ENCODE measurements at places on chromosomes 3 and 15.

GRCh38 chr15:64163659-64164362 lies 989 bp upstream of the PPIB start:
- DNase-seq: no peak

DNA sequence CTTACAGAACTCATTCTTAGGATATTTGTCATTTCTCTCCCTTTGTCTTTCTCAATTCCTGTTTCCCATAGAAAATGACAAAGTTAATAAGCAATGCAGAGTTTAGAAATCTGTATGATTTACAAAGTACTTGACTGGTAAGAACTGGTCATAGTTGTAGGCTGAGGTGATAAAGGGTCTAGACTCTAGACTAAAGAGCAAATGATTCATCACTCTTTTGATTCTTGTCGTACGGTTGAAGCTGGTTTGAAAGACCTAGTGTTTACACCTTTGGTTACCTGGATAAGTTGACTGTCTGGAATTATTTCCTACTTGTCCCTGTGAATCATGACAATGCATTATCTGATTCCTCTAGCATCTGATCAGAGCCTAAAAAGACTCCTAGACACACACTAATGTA lies 58.9 kb upstream of the TP63 start:
- DNase-seq: no peak

- no peak for DNase-seq
Observed at GRCh38 chr3:5096336-5097008, 25.6 kb upstream of the ARL8B start.

DNA sequence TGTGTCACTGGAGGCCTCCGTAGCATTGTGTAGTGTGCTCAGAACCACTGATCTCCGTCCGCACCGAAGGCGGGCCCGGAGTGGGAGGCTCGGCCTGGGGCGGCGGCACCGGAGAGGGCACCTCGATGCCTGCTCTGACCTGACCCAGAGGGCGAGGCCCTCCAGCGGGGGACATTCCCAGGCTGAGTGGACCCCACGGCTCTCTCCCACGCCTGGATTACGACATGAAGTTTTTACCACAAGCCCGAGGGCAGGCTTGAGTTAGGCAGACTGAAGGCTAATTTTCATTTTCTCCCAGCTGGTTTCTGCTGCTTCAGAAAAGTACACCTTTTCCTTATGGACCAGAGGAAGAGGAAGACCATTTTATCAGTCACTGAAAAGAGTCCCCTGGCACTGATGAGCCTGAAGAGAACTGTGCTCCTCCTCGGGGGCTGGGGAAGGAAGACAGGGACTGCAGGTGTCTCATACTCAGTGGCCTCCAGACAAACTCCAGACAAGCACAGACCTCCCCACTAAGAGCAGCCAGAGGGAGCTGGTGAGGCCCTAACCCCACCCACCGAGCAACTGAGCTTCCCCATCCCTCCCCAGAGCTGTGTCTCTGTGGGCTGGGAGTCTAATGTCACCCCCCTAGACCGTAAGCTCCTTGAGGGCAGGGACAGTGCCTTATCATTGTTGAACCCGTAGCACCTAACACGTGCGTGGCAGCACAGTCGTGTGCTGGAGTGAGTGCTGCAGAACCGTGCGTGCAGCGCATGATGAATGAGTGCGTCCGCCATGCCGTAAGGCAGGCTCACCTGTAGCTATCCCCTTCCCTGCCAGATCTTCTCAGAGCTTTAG lies 74.5 kb upstream of the BLM start:
- no peak for DNase-seq

DNA sequence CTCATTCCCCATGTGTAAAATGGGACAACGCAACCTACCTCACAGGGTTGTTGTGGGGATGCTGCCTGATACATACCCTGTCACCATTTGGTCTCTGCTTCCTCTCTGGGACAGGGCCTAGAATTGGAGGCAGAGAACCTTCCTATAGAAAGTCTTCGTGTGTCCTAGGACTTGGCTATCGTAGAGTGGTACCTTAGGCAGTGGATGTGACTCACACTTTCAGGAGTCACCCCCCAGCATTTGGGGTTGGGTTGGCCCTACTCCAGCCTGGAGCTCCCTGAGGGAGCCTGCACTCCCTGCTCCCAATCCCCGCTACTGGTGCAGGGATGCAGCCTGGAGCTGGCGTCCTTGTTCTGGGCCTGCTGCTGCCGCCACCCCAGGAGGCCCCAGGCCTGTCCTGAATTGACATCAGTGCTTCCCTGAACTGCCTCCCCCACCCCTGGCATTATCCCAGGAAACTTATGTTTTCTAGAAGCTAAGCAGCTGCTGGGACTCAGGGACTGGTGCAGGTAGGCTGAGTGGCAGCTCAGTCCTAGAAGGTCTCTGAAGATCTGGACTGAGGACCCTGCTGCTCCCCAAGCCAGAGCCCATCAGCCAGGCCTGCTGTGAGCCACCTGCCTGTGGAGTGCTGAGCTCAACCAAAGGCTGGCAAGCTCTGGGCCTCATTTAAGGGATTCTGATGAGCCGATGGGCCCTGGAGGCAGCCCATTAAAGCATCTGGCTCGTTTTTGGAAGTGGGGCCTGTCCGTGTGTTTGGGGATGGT lies 9.9 kb downstream of the C15orf39 start:
- DNase-seq: no peak

GRCh38 chr3:181534781-181535221 lies 176.9 kb upstream of the SOX2 start:
- no peak for DNase-seq

DNA sequence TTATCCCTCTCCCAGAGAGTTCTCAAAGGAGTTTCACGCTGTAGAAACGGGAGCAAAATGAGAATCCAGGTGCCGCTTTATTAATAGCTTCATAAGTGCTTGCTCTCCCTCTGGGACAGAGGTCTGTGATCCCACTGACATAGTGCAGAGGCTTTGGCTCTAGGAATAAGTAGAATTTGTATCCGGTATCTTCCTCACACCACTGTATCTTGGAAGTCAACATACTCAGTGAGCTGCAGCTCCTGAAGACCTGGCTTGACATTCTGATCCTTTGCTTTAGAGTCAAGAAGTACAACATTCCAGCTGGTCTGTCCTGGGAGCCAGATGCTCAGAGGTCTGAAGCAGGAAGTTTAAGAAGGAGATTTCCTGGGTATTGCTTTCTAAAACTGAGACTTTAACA lies 323.0 kb downstream of the LPP start:
- DNase-seq: no peak

DNA sequence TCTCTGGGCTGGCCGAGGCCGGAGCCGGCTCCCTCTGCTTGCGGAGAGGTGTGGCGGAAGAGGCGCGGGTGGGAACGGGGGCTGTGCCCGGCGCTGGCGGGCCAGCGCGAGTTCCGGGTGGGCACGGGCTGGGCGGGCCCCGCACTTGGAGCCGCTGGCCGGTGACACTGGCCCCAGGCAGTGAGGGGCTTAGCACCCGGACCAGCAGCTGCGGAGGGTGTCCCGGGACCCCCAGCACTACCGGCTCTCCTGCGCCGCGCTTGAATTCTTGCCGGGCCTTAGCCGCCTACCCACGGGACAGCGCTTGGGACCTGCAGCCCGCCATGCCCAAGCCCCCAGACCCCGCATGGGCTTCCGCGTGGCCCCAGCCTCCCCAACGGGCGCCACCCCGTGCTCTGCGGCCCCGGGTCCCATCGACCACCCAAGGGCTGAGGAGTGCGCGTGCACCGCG lies 736.3 kb upstream of the ARRDC4 start:
- no peak for DNase-seq

GRCh38 chr3:66928252-66928651 lies 69.9 kb upstream of the KBTBD8 start:
- no peak for DNase-seq

DNA sequence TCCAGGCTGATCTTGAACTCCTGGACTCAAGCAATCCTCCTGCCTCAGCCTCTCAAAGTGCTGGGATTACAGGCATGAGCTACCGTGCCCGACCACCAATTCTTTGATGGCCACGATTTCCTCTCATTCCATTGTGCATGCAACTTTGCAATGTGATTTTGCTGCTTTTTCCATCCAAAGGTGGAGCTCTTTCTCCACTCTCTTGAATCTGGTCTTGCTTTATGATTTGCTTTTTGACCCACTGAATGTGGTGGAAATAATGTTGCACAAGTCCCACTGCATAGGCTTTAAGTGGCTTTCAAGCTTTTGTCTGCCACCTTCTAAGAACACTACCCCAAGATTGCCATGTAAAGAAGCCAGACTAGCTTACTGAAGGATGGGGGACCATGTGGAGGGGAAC lies 10.6 kb downstream of the RPS27L start:
- no peak for DNase-seq

DNA sequence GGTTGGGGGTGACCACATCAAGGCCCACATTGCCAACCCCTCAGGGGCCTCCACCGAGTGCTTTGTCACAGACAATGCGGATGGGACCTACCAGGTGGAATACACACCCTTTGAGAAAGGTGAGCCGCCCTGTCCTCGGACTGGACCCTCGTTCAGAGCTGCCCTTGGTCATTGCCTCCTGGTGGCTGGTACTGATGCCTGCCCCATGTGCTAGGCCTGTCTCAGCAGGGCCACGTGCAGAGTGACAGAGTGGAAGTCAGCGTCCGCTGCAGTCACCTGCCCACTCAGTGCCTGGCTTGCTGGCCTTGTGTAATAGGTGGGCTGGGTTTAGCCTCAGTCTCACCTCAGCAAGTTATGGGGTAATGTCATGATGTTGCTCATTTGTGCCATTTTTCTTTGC lies 86.4 kb downstream of the DNASE1L3 start:
- no peak for DNase-seq

DNA sequence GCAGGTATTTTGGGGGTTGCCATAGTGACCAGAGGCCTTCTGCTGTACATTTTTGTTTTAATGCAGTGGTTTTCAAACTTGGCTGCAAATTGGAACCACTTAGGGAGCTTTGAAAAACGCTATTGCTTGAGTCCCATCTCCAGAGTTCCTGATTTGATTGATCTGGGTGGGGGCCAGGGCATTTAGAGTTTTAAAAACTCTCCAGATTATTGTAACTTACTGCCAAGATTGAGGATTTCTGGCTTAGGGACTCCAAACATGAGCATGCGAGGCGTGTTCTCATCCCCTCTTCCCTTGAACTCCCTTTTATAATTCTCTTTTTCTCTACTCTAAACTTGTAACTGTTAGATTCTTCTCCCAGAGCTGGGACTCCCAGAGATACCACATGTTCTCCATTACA lies 340.8 kb upstream of the SUCLG2 start:
- DNase-seq: no peak

DNA sequence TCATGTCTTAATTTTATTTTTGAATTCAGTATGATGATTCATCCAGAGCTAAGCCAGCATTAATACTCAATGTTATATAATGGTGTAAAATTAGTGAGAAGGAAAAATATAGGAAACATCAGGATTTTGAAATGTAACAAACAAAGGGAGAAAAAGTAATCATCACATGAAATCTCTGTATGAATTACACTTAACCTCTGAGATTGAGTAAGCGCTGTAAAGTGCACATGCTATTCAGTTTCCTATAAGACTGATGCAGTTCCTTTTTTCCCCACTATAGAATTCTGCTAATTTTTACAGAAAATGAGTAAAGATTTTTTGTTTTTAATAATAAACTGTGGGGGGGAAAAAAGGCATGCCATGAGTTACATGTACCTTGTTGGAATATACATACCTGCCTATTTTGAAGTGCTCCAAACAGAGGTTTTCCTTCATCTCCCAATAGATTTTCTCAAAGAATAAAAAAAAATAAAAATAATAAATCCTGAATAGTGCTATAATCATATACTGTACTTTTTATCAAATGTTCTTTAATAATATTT lies 64.0 kb upstream of the TTBK2 start:
- no peak for DNase-seq

GRCh38 chr3:14485981-14486380 lies 54.2 kb downstream of the GRIP2 start:
- DNase-seq: no peak

DNA sequence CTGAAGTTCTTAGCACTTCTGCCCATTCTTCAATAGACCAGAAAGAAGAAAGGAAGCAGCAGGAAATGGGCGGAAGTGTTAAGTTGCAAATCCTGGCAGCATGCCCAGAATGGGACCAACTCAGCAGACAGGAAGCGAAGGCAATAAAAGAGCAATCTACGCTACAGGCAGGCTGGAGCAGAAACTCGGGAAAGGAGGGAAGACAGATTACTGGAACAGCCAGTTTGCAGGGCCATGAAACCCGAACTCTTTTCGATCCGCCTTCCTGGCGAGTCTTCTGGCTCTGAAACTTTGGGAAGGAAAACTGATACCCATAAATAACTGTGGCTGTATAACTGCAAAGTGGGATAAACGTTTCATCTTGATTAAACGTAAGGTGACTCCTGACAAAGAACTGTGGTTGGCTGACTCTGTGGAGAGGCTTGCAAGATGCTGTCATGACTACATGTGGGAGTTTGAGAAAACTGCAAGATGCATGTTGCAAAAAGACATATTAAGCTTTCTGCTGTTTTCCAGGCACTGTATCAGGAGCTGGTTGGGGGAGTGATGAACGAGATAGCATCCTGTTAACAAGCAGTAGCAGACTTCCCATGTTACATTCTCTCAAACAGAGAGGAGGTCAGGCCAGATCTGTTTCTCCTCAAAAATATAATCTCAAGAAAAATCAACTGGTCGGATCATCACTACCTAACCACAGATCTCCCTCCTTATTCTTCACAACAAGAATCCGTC lies 67.8 kb downstream of the FMN1 start:
- peak; percentile 47 for DNase-seq

GRCh38 chr15:92582206-92582605 lies 73.4 kb downstream of the FAM174B start:
- no peak for DNase-seq

GRCh38 chr3:111749171-111750170 lies 109.6 kb upstream of the PHLDB2 start:
- no peak for DNase-seq

DNA sequence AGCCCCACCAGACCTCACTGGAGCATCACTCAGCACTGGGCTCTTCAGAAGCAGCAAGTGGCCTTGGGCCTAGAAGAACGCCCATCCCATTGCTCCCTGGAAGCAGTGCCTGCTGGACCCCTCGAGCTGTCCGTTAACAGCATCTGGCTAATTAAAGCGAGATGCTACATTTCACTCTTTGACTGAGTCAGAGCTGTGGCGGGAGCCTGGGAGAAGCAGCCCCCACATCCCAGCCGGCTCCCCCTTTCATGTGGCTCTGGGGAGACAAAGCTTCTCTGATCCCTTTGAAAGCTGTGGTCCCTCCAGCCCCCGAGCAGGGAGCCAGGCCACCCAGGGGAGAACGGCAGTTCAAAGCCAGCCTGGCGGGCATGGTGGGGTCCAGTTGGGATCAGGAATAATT lies 103.7 kb downstream of the MEGF11 start:
- no peak for DNase-seq

GRCh38 chr15:57782731-57783130 lies 76.2 kb downstream of the POLR2M start:
- no peak for DNase-seq

DNA sequence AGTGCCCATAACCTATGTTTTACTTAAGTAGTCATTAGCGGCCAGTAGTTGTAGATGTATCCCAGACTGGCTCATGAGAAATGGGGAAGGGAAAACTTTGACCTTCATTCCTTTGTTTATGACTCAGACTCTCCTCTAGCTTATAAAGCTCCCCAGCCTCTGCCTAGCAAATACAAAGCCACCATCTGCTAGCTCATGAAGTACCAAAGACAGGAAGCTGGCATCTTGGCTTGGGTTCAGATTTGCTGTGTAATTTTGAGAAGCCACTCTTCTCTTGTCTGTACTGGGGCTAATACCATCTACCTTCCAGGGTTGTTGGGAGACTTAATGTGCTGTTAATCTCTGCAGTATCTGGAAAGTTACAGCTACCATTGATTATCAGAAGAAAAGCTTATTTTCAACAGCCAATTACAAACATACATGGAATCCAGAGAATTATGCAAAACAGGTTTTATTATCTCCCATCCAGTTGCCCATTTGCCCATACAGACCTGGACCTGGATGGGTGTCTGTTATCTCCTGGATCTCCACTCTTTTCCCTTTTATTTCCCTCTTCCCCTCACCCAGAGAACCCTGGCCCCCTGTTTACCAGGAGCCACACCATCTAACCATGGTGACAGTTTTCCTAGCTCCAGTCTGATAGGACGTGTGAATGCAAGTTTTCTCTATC lies 153.8 kb downstream of the SEMA6D start:
- DNase-seq: no peak
